AG09309 (cell line): ENCODE measurements at places on chromosomes 3 and 15.
A peak's percentile ranks its signal among the peaks of the same experiment; 100 is the strongest.

GRCh38 chr3:194176274-194176991, 40.5 kb downstream of the HES1 start:
- no peak for DNase-seq

DNA sequence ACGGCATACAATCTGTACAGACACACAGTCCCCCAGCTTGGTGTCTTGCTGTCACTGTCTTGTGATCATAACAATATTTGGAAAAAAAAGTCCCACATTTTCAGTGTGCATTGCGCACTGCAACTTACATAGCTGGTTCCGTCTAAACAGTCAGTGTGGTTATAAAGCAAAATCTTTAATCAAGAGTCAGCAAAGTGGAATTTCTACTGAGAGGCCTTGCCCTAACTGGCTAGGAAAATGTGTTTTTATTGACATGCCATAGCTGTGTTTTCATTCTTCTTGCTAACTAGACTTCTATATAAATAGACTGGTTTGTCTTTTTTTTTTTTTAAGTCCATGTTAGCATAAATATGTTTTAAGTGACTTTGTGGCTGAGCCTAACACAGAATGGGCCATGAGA, 174.8 kb downstream of the POLR2M start:
- DNase-seq: no peak

DNA sequence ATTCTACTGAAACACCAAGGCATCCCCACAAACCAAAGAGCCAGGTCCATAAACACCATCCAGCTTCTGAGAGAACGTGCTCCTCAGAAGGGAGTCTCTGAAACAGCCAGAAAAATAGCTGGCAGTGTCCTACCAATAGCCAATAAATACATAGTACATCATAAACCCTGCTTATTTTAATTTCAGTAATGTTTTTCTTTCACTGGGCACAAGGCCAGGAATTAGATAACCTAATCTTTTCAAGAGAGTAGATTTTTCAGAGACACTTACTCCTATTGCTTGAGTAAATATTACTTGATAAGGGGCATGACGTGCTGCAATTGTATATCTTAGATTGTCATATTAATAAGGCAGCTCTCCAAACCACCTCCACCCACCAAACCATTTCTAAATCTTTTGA, 22.7 kb downstream of the GADL1 start:
- no peak for DNase-seq

DNA sequence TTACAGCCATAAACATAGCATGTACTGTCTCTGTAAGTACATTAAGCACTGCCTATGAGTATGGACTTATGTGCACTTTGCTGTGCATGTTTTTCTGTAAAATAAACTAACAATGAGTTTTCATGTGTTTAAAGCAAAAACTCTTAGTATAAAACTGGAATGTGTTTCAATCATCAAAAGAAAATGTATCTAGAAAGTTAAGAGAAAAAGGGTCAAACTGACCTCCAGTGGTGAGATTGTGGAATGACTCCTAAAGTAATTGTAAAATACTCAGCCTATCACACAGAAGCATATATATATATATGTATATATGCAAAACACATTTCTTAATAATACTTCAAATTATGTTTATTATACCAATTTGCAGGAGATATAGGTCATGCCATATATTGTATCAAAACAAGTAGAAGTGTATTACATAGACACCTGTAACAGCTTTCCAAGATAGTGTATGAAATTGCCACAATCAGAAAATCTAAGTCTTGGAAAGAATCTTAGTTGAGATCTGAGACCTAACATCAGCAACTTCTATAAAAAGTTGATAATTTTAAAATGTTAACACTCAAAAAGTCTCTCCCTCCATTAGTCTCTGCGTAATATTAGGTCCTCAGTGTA, 199.6 kb downstream of the FMN1 start:
- no peak for DNase-seq

DNA sequence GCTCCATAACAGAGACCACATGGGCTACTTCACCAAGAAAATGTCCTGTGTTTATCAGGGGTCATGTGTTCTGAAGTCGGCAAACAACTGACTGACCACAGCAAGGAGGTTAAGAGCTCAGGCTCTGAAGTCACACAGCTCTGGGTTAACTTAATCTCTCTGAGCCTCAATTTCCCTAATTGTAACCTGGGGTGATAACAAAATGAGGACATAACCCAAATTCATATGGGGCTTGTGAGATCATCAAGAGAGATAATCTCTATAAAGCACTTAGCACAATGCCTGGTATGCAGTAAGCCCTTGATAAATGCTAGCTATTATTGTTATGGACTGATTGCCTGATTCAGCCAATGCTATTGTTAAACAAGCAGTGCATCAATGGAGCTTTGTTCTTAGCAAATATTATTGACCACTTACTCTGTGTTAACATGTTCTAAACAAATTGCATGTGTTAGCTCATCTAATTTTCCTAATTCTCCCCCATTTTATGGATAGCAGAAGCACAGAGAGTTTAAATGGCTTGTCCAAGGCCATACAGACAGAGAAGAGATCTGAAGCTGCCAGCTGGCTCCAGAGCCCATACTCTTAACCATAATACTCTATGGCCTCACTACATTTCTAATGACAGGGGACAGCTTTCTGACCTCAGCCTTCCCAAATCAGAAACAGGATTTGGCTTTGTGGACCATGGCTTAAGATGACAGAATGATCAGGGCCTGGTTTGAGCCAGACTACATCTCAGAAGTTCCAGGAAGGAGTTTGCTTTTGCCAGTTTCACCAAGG, 78.3 kb downstream of the SHQ1 start:
- no peak for DNase-seq

DNA sequence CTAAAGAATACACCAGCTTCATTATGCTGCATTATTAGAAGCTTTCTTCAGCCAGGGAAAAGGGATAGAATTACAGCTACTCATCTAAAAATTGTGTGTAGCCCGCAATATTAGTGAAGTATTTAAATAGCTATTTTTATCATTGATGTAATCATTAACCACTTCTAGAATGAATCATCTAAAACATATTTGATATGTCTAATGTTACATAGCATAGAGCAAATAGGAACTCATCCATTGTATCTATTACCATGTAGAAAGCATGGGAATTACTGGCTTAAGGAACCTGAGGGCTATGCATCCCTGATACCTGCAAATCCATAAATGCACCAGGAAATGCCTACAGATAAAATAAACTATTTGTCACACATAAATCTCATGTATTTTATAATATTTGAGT, 54.5 kb upstream of the VGLL3 start:
- no peak for DNase-seq

DNA sequence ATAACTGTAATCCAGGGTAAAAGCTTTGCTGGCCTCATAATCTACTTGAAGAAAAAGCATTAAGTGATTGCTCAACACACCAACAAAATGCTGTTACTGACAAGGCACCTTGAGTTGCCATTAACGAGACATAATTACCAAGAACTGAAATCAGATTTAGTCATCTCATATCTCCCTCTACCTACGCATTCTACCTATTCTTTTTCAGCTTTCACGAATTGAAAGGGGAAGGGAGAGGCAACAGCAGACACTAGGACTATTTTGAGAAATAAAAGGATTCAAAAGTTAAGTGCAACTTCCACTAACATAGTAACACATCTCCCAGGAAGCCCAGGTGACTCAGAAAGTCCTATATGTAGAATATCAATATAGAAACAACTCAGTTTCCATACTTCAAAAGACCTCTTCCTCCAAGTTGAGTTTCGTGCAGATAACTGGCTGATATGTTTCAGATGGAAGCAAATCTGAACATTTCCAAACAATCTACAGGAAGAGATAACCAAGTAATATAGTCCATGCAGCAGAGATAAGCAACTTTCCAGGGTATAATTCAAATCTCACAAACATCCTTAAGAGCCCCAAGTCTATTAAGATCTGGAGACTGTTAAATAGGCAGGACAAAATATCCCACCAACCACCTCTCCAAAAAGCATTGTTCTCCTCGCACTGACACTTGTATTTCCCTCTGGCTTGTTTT, 1.9 kb downstream of the OSBPL10 start:
- no peak for DNase-seq

- DNase-seq: no peak
These were observed 127.6 kb upstream of the RASGRP1 start for GRCh38 chr15:38691965-38692788.

- DNase-seq: no peak
These were observed 83.9 kb upstream of the DCBLD2 start for GRCh38 chr3:98985431-98985830.

DNA sequence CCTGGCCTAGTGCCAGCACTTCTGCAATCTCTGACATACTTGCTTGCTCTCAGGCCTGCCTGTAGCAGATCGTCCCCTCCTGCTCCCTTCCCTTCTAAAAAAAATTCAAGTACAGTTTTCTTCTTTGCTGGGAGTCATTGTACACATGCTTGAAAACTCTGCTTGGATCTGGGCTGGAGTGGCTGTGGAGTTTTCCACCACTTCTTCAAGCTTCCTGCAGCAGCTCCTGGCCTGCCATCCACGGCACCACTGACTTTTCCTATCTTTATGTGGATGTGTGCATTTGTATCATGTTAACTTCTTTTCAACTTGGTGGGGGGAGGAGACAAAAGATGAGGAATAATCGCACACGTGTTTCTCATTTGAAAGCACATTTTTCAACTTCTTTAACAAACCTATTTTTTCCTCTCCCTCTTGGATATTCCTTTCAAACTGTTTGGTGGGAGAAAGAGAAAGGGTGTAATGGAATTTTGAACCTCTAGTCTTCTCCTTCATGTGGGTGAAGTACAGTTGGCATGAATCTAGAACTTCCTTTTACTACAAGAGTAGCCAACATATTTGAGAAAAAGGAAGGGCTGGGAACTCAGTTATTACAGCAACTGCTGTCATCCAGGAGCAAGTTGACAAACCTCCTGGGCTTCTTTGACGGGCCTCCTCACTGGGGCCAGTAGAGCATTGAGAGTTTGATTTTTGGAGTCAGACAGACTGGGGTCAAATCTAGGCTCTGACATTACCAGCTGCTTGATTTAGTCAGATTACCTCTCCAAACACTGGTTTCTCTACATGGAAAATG, 61.2 kb upstream of the LRTM1 start:
- DNase-seq: peak; percentile 66

GRCh38 chr3:147419781-147420224, 10.6 kb downstream of the ZIC1 start:
- no peak for DNase-seq

DNA sequence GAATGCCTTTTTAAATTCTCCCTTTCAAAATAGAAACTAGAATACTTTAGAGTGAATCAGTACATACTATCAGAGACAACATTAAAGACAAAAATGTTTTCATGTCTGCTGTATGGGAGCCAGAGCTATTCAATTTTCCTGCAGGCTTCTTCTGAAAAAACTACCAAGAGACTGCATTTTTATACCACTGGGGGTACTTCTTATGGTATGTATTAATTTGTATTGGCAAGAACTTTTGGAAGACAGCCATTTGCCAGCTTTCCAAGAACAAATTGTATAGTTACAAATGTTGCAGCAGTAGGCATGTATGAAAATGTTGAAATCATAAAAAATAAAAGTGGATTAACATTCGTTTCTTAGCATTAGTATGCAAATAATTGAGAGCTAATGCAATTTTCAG, 1010.0 kb upstream of the CADM2 start:
- no peak for DNase-seq

- DNase-seq: peak; percentile 41
These were observed at the start of gene CD47 for GRCh38 chr3:108090701-108091497. Gene CD47, minus strand, starts transcription at chr3:108091031. Its CDS starts 123 bp downstream, at chr3:108090908.

DNA sequence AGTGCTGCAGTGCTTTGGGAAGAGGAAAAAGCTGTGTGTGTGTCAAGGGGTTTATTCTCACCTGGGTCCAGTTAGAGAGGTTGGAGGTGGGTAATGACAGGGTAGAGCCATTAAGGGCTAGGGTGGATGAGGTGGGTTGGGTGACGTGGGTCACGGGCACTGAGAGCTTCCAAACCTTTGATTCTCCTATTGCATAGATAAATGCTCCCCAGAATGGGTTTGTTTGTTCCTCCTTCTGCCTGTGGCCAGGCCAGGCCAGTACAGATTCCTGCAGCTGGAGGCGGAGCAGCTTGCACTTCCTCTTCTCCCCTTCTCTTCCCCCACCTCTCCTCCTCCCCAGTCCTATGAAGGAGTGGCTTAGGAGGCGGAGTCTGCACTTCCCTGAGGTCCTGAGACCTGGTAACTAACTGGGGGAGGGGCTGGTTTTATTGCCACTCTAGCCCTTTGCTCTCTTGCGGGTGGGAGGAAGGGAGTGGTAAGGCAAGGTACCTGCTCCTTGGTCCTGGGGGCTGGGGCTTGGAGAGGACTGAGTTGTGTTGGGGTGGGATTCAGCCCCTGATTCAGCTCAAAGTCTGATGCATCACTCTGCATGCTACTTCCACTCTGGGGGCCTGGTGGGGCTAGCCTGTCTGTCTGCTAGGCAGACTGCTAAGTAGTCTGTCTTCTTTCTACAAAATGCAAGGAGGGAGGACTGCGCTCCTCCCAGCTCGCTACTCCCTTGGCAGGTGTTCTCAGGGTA, 3.5 kb downstream of the SPINT1 start:
- no peak for DNase-seq

- DNase-seq: no peak
These were observed 71.1 kb downstream of the LRRFIP2 start for GRCh38 chr3:37103103-37103808.

- DNase-seq: no peak
These were observed 468.5 kb downstream of the NLGN1 start for GRCh38 chr3:173865900-173866498.

DNA sequence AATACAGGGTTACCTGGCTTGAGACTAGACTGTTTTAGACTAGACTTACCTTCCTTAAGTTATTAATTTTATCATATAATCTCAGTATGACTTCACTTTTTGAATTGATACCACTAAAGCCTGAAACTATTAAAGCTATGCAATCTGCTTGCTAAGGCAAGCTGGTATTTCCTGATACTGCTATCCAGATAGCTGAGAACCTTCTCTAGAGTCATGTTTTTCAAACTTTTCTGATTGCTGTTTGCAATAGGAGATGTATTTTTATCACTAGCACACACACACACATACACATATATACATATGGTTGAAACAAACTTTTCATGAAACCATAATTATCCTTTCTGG, 9.3 kb upstream of the MAGI1 start:
- DNase-seq: no peak

DNA sequence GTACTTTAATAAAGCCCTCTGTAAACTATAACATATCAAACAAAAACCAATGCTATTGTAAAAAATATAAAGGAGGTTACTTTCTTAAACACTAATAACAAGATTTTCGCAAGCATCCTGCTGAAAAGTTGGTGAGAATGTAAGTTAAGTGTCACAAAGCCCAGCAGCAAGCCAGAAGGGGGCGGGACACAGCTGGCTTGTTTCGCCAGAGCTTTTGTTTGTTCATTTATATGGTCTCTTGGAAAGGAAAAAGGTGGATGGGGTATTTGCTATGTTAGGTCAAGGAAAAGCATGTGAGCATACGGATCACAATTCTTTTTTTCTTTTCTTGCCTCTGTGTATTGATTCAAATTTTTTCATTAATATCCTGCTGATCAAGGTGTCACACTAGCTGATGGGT, 59.9 kb downstream of the HACD2 start:
- DNase-seq: no peak

GRCh38 chr3:195052939-195053338, 218.0 kb downstream of the XXYLT1 start:
- DNase-seq: no peak

GRCh38 chr3:17546500-17547255, 195.8 kb downstream of the TBC1D5 start:
- no peak for DNase-seq
